ENCODE measurements at places on chromosomes 11 and 22.

GRCh38 chr11:35540526-35540925 lies 15.1 kb upstream of the PAMR1 start:
- no peak for DNase-seq

GRCh38 chr11:77188633-77189491 lies 60.8 kb downstream of the MYO7A start:
- DNase-seq, result no peak

DNA sequence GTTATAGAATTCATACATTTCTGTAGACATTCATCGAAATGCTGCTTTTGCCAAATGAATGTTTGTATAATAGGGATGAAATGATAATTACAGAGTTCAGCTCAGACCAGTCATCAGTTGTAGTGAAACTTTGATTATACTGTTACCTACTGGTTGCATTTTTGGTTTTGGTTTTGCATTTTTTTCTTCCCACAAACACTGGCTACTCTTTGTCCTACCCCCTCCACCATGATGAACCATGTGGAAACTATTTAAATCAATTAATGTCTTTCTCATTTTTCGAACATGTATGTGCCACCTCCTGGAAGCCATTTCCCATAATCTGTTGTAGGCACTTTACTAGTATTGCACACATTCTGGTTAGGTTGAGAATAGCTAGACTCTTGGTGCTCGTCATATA lies 75.3 kb upstream of the MTNR1B start:
- DNase-seq, result no peak

DNA sequence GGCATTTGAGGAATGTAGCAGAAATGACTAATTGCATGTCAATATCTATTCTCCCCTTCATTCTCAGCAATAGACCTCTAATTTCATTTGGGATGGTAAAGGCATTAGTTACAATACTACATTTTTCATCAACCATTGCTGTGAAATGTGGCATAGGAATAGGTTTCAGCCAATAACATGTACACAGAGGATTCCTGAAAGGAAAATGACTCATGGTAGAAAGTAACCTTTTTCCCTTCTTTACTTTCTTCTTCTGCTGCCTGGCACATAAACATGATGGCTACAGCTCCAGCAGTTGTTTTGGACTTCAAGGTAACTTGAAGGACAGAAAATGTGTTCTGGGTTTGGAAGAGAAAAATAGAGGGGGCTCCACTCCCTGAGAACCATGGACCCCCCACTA lies 231.8 kb upstream of the CTSC start:
- no peak for DNase-seq

- no peak for DNase-seq
Observed at GRCh38 chr11:1946812-1947484, at the start of gene MRPL23. Gene MRPL23 (plus strand): TSS chr11:1947332. CDS start chr11:1947363, 31 bp downstream.

GRCh38 chr11:706957-707816 lies 1.2 kb downstream of the EPS8L2 start:
- DNase-seq, result no peak

DNA sequence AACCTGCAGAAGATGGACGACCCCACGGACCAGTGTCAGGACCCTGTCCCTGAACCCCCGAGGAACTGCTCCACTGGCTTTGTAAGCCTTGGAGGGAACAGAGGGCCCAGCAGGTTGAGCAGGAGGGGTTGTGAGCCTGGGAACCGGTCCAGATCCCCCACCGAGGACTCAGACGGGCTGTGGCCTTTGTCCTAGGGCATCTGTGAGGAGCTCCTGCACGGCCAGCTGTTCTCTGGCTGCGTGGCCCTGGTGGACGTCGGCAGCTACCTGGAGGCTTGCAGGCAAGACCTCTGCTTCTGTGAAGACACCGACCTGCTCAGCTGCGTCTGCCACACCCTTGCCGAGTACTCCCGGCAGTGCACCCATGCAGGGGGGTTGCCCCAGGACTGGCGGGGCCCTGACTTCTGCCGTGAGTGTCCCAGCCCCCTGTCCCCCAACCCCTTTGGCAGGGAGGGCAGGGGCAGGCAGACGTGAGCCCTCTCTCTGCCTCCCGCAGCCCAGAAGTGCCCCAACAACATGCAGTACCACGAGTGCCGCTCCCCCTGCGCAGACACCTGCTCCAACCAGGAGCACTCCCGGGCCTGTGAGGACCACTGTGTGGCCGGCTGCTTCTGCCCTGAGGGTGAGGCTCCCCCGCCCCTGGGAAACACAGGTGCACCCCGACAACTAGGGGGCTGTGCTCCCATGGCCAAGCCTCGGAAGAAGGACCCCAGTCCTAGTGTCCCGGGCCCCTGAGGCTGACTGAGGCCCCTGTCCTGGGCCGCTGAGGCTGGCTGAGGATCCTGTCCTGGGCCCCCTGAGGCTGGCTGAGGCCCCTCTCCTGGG lies 6.4 kb downstream of the MUC5AC start:
- no peak for DNase-seq

- DNase-seq, result no peak
Observed at GRCh38 chr22:42977569-42977968, 37.4 kb downstream of the PACSIN2 start.

GRCh38 chr11:32015427-32015826 lies 75.4 kb upstream of the RCN1 start:
- DNase-seq, result no peak

All from activated CD4-positive, alpha-beta T cell treated with anti-CD3 and anti-CD28 coated beads for 1 hour (primary cell).